Body of pancreas (tissue), 4 donors: ENCODE measurements at places on chromosomes 4 and X.
A peak's percentile ranks its signal among the peaks of the same experiment; 100 is the strongest.

DNA sequence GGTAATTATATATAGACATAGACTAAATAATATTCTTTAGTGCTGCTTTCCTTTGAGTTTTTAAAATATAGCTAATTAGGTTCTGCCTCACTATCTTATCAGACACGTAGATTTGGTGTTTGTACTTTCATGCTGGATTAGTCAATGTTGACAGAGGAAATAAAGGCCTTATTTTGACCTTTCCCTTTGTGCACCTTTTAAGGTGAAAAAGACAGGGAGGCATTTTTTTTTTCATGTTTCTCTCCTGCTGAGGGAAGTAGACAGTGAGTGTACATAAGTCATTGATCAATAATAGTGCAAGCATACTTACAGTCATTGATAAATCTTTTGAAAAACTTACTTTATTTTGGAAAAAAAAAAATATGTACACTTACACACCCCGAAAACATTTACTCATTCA is 467.8 kb downstream of the GRXCR1 start:
- DNase-seq: no peak

DNA sequence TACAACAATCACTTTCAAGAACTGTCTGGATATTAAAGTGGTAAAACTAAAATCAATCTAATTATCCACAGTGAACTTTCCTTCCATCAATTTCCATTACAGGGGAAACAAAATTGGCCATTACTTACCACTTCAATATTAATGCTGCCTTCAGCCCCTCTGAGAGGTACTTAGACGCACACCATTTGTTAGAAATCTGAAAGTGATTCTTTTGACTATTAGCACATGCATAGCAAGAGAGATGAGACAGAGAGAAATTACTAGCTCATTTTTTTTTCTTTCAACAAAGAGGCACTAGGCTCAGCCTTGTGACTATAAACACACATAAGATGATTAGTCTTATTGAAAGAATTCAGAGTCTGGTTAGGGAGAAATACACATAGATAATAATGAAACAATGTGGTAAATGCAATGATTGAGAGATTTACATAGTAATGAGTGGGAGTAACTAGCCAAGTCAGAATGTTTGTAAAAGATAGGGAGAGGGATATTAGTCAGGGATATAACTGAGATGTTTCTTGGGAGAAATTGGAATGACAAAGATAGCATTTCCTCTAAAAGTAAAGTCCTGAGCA is 93.3 kb downstream of the YIPF7 start:
- DNase-seq: no peak

DNA sequence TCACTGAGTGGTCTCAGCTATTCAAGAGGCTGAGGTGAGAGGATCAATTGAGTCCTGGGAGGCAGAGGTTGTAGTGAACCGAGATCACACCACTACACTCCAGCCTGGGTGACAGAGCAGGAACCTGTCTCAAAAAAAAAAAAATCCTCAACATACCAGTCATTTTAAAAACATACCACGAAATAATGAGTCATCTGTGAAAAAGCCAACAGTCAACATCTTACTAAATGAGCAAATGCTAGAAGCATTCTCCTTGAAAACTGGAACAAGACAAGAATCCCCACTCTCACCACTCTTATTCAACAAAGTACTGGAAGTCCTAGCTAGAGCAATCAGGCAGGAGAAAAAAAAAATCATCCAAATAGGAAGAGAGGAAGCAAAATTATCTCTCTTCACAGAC is 104.0 kb upstream of the ARHGEF9 start:
- no peak for DNase-seq

GRCh38 chr4:154013576-154013975 is 224.7 kb upstream of the SFRP2 start:
- no peak for DNase-seq

DNA sequence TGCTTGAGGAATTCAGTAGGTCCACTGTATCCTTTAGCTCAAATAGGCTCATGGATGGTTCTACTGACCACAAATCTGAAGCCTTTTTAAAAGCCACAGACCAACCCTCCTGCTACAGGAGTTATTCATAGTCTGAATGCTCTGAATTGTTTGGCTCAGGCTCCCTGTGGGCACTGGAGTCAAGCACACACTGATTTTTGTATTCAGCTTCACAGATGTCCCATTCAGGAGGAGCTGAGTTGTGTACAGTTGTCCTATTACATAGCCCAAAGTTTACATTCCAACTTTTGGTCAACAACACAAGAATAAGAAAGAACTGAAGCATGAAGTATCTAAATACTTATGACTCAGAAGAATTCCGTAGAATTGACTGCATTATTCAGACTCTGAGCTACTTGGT is 243.9 kb downstream of the UNC5C start:
- no peak for DNase-seq

GRCh38 chr4:150547154-150547838 is 34.7 kb upstream of the MAB21L2 start:
- DNase-seq: no peak

DNA sequence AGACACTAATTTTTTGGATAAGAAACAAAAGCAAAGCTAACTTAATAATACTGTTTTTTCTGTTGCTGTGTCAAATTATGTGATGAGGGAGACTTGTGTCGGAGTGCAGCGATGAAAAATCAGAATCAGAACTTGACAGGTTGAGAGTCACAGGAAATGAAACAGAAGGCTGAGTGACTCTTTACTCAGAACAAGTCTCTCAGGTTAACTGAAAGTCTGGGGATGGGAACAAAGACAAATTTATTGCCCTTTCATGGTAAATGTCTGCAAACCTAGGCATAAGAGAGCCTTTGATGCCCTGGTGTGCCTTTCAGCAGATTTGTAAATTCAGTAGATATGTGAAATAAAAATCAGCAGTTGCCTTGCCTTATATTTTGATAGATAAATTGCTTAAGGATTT is 96.0 kb downstream of the ADGRL3 start:
- no peak for DNase-seq

GRCh38 chrX:139120760-139121159 is 409.2 kb upstream of the FGF13 start:
- DNase-seq: no peak

- peak; percentile 15 for DNase-seq
Measured at GRCh38 chr4:108168671-108169523, at the start of gene LEF1. Gene LEF1 (minus strand): TSS chr4:108168932. CDS start chr4:108167767, 1,165 bp downstream.

- no peak for DNase-seq
Measured at GRCh38 chrX:97860226-97860625, 976.5 kb downstream of the RPA4 start.

GRCh38 chr4:123106747-123107146 is 184.3 kb upstream of the NUDT6 start:
- DNase-seq: no peak
